ENCODE measurements at places on chromosomes 5 and 9.

DNA sequence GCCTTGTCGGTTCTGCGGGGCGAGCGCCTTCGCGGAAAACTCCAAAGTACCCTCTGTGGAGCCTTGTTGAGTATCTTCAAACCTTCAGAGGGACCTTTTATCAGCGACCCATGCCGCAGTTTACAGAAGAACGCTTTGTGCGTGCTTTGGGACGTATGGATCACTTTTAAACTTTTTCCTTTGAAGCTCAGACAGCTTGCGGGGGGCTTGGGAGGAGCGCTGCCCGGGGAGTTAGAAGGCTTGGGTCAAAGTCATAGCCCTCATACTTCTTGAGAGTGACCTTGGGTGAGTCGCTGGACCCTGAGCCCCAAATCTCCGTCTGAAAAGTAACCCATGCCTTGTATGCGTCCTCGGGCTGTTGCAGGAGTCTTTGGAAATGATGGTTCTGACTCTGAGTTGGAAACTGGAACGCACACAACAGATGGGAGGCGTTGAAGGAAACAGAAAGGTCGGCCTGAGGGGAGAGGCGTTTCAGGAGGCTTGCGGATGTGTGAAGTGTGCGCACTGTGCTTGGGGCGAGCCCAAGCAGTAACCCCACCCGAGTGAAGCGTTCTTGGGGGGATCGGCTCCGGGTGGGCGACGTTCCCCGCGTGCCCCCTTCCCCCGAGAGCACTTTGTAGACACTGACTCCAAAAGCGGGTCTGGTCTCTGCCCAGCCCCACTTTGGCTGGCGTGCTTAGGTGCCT is 661 bp upstream of the SLC25A51 start:
- no peak for DNase-seq

DNA sequence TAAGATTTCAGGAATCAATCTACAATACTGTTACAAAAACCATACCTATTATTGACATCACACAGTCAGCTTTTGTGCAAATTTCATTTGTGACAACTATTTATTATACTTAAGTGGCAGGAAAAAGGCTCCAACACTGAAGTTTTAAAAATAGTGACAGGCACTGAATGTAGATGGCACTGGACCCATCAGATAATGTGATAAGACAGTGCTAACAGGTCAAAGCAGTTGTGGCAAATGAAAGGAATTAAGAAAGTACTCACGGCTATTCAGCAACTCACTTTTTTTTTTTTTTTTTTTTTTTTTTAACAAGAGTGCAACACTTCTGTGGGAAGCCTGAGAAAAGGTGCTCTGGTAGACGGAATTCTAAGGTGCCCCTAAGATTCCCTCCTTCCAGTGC is 115.0 kb upstream of the MEF2C start:
- no peak for DNase-seq

DNA sequence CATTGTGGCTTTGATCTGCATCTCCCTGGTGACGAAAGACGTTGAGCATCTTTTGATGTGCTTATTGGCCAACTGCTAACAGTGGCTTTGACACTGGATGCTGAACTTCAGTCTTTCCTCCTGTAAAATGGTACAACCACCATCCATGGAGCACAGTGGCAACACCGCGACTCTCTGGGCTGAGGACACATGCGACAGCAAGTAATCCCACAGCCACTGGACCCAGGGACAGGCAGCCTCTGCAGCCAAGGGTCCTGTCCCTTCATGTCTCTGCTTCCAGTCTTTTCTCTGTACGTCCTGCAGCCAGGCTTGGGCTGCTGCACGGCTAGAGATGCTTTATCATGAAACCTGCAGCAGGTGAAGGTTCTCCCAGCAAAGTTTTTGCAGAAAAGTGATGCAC is 83.5 kb downstream of the DAP start:
- no peak for DNase-seq

DNA sequence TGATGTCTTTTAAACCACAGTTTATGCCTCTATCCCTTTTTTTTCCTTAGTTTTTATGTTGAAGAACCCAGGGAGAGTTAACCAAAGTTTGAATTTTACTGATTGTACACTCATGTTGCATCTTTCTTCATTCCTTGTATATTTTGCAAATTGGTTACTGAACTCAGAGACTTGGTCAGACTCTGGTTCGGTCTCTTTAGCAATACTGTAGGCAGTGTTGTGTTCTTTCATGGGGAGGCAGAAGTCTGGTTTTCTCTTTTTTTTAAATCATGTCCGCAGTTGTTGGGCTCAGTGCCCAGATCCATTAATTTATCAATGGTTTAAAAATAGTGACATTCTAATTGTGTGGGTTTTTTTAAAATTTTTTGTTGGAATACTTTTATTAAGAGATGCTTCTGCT is 23.4 kb downstream of the UBE2R2 start:
- no peak for DNase-seq

- no peak for DNase-seq
Observed at GRCh38 chr9:79346350-79347020, 225.3 kb upstream of the TLE4 start.

DNA sequence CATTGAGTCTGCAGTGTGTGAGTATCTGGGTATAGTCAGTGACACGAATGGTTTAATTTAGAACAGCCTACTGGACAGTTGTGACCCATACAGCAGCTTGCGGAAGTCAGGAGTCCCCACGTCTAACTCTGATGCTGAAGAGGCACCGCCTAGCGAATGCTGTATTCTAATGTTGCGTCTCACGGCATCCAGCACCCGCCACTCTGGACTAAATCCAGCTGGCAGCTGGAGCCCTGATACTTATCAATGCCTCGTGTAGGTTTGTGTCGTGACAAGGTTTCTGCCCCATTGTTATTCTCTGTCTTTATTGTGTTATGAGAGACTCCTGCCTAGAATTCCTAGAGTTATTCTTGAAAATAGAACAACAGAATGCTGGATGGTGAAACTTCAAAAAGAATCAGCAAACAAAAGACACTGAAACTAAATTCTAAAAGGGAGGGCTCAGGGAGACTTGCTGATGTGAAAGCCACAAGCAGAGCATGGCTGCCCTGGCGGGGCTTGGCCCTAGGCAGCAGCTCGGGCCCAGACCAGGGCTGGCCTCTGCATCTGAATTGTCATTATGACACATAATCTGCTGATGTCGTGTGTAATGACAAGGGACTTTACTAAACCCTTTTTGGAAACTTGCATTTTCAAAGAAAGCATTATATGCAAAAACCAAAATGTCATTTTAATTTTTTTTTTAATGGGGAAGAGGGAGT is 123.5 kb upstream of the ICE1 start:
- DNase-seq, result no peak

- DNase-seq, result no peak
Observed at GRCh38 chr5:136026636-136027035, 2.2 kb upstream of the TGFBI start.

DNA sequence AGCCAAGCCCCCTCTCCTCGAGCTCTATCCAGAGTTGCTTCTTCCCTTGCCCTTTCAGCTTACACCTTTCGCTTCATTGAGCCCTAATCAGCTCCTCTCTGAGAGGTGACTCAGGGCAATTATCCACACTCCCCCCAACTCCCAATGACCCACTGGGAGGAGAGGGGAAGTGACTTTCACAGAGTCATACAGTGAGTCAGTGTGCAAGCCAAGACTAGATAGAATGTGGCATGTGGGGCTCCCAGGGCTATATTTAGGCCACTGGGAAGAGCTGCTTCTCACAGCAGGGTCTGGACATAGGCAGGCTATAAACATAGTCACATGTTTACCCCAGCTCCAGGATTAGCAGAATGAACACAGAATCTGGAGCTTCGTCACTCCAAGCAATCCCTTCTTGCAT is 57.4 kb downstream of the NRG2 start:
- DNase-seq, result peak; percentile 44

DNA sequence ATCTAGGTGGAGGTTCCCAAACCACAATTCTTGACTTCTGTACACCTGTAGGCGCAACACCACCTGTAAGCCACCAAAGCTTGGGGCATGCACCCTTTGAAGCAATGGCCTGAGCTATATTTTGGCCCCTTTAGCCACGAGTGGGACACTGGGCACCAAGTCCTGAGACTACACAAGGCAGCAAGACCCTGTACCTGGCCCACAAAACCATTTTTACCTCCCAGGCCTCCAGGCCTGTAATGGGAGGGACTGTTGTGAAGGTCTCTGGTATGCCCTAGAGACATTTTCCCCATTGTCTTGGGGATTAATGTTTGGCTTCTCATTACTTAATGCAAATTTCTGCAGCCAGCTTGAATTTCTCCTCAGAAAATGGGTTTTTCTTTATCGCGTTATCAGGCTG is 24.6 kb upstream of the FAM151B start:
- no peak for DNase-seq

DNA sequence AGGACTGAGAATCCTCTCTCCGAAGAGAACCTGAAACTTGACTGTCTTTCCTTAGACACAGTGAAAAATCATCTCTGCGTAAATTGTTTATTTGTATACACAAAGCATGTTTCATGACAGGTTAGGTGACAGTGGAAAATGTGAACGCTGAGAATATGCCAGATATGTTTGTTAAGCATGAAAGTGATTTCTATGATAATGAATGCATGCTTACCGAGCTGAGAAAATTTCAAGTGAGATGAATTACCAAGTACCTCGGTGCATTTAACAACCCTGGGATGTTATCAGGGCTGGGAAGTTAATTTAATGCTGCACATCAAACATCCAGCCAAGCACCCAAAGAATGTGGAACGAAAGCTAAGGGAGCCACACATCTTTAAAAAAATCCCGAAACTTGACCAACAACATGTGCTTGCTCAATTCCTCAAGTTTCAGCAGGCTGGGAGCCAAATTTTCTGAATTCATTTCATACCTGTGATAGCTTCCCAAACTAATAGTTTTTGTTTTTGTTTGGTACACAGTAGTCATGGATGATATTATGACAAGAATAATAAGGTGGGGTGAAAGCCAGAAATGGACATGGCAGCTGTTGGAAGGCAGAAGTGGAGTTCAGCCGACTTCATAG is 336.9 kb downstream of the ARHGEF28 start:
- no peak for DNase-seq

GRCh38 chr5:51732304-51732703 is 349.1 kb downstream of the ISL1 start:
- DNase-seq, result no peak

DNA sequence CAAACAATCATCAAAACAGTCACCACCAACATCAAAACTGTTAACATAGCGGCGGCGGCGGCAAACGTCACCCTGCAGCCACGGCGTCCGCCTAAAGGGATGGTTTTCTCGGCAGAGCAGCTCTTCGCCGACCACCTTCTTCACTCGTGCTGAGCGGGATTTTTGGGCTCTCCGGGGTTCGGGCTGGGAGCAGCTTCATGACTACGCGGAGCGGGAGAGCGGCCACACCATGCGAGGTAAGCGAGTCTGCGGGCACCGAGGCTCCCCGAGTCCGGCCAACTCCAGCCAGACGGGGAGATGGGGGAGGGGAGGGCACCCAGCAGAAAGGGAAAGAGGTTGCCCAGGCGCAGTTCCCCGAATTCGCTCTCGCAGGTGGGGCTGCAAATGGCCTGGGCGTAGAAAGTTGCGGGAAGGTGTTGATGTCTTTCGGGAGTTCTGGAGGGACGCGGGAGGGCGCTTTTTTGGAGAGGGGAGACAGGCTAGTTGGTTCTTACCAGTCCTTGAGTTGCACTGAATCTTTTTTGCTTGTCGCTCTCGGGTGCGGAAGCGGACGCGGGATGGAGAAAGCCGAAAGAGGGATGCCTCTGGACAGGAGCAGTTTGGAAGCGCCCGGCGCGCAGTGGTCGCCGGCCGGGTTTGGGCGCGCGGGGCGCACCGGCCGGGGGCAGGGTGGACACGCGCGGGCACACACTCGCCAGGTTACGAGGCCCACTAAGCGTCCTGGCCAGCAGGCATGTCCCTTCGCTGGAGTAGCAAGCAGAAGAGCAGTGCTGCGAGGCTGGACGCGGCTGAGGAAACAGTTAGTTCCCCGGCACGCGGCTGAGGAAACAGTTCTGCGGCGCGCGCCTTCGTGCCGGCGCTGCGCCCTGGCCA is 849 bp downstream of the RORB start:
- DNase-seq, result no peak

DNA sequence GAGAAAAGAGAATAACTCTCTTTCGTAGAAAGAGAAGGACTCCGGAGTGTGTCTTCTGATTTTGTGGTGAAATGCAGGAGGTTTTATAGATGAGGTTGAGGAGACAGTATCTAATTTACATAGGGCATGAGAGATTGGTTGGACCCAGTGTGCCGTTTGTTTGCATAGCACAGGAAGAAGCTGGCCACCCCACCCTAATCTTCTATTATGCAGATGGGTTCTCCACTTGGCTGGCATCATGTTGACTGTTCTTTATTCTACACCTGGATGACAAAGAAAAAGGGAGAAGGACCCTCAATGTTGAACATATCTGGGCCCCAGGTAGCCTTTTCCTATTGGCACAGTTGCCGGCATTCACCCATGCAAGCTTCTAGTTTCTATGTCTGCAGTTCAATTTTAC is 23.2 kb upstream of the MINAR2 start:
- DNase-seq, result no peak

Data from heart right ventricle (tissue), 16 donors.